ENCODE measurements at places on chromosomes 1 and 21. TPM values are rescaled to one million over a fixed set of nuclear protein-coding genes. Genes with fewer than 3 reads are reported as not detected.

DNA sequence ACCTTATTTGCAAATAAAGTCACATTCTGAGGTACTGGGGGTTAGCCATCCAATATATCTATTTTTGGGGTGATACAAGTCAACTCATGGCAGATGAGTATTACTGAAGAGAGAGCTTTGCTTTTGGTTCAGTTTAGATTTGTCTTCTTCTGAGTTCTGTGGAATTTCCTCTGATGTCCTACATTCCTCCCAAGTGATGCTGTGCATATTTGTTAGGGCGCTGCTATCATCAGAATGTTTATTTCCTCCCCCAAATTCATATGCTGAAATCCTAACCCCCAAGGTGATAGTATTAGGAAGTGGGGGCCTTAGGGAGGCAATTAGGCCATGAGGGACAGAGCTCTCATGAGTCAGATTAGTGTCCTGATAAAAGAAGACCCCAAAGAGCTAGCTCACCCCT lies 96.2 kb upstream of the WLS start:
- no peak for DNase-seq

- no peak for DNase-seq
Observed at GRCh38 chr1:53899206-53899628, 5.2 kb downstream of the DIO1 start.

CLDN19 gene
- not detected for total RNA-seq

SELL gene
- 64.9 TPM for total RNA-seq

DNA sequence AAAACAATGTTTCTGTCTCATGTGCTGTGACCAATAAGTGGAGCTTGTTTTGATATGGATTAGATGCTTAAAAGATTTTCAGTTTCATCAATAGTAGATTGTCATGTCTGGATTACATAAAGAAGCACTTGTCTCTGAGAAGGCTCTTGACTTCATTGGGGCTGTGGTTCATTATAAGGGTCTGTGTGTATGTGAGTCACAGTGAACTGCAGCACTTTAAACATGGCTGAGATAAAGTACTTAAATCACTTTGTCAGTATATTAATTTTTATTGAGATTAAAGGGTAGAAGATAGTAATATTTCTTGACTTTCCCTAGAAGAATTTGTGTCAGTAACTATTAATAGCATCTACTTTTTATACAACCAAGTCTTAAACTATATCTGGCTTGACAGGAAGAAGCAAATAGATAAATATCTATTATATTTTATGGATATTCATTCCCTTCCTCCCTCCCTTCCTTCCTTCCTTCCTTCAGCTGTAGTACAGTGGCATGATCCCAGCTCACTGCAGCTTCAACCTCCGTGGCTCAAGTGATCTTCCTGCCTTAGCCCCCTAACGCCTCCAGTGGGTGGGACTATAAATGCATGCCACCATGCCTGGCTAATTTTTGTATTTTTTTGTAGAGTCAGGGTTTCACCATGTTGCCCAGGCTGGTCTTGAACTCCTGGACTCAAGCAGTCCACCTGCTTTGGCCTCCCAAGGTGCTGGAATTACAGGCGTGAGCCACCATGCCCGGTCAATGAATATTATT lies 48.8 kb downstream of the ZFYVE9 start:
- DNase-seq = no peak

GNG4 gene
- 167 TPM for total RNA-seq

PEX11B gene
- 22.1 TPM for total RNA-seq

Data from activated T-helper 2 cell treated with anti-CD3 and anti-CD28 coated beads, Interferon-gamma antibody, Interleukin-2, Interleukin-4, amounts not matched to agents 10 μg/mL and 5 μg/mL and 100 μg/mL, durations not matched to agents 14 hours and 24 hours and 36 hours (primary cell).